Anterior cingulate cortex (tissue), 58 donors: ENCODE measurements at places on chromosomes 13 and 19.

- DNase-seq: no peak
Observed at GRCh38 chr13:101092985-101093384, 323.3 kb downstream of the NALCN start.

GRCh38 chr19:15323496-15324235, 8.7 kb downstream of the BRD4 start:
- no peak for DNase-seq

- no peak for DNase-seq
Observed at GRCh38 chr13:97555034-97555433, 121.1 kb downstream of the RAP2A start.

- DNase-seq: no peak
Observed at GRCh38 chr13:22108979-22109378, 438.1 kb downstream of the FGF9 start.

GRCh38 chr19:10136936-10137335, 17.2 kb upstream of the EIF3G start:
- DNase-seq: no peak

DNA sequence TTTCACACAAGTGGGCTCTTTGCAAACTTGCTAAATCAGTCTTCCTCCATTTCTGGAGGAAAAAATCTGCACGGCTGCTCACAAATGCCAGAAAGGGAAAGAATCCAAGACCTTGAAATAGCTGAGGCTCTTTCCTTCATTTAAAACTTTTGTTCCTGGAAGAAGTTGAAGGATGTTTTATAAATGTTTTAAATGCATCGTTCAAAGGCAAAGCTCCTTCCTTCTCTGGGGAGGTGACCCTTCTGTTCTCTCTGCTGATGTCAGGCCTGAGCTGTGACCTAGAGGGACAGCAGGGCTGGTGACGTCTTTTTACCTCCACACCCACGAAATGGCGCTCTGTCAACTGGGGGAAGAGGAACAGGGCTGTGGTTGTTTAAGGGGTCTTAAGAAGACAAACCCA, 376.4 kb upstream of the ZNF507 start:
- no peak for DNase-seq

- DNase-seq: no peak
Observed at GRCh38 chr13:19674898-19675297, 41.4 kb downstream of the MPHOSPH8 start.

DNA sequence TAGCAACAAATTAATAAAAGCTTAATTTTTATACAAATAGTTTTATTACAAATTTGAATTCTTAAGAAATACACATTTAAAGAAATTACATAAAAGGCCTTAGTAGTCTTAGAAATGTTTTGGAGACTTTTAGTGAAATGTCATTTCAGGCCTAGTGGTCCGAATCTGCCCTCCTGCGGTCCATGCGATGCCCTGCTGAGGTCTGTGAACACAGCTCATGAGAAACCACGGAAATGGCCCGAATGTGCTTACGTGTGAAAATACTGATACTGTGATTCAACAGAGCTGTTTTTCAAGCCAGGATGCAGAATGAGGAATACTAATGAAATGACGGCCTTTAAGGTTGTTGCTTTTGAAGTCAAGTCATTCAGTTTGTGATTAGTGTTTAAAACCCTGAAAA, 157.9 kb downstream of the COL4A1 start:
- no peak for DNase-seq

DNA sequence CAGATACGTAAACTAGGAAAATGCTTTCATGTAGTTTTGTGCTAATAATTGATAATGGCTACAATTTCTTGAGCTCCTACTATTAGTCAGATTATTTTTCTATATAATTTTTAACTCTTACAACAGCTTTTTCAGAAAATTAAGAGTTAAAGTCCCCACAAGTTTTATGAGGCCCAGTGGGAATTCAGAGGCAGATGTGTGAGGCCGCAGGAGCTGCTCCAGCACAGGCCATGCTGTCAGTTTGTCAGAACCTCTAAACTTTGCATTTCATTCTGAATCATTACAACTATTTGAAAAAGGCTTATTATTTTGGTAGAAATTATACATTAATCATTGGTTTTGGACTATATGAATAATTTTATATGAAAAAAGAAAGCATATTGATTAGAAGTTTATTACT, 370.8 kb downstream of the MYO16 start:
- no peak for DNase-seq

- DNase-seq: no peak
Observed at GRCh38 chr19:14478113-14478545, 3.0 kb upstream of the PTGER1 start.

- no peak for DNase-seq
Observed at GRCh38 chr13:113417836-113418721, 35.2 kb downstream of the ADPRHL1 start.

GRCh38 chr13:40874138-40874779, 84.8 kb downstream of the SLC25A15 start:
- DNase-seq: no peak

- peak; percentile 41 for DNase-seq
Observed at GRCh38 chr19:7871437-7872305, 2.5 kb downstream of the PRR36 start.

GRCh38 chr13:93243375-93244063, 16.9 kb downstream of the GPC6 start:
- no peak for DNase-seq

- no peak for DNase-seq
Observed at GRCh38 chr13:28353679-28354078, 141.2 kb downstream of the FLT1 start.

- peak; percentile 21 for DNase-seq
Observed at GRCh38 chr19:35879770-35880317, 11.5 kb downstream of the APLP1 start.

- DNase-seq: no peak
Observed at GRCh38 chr13:45015300-45015699, 26.0 kb downstream of the GPALPP1 start.

- DNase-seq: no peak
Observed at GRCh38 chr19:40469011-40469410, 2.2 kb downstream of the SPTBN4 start.
